ENCODE measurements at places on chromosomes 5 and 9. TPM values are rescaled to one million over a fixed set of nuclear protein-coding genes. Genes with fewer than 3 reads are reported as not detected.
A peak's percentile ranks its signal among the peaks of the same experiment; 100 is the strongest.

Gene VCAN
- 678 TPM for total RNA-seq

GRCh38 chr5:124203303-124203702 lies 543.1 kb downstream of the ZNF608 start:
- no peak for DNase-seq
- H3K27me3 ChIP-seq = no peaks in the 10 kb centered on the region

GRCh38 chr9:14096258-14096922 lies 217.6 kb downstream of the NFIB start:
- peak overlapping the region; percentile 97 for H3K27ac ChIP-seq
- peaks cover 22% of the 10 kb centered on the region for H3K36me3 ChIP-seq
- H3K27me3 ChIP-seq = no peaks in the 10 kb centered on the region
- H3K4me3 ChIP-seq = peak overlapping the region; percentile 43

Gene ACOT12
- not detected for total RNA-seq

Gene HNRNPK
- 696 TPM for total RNA-seq

DNA sequence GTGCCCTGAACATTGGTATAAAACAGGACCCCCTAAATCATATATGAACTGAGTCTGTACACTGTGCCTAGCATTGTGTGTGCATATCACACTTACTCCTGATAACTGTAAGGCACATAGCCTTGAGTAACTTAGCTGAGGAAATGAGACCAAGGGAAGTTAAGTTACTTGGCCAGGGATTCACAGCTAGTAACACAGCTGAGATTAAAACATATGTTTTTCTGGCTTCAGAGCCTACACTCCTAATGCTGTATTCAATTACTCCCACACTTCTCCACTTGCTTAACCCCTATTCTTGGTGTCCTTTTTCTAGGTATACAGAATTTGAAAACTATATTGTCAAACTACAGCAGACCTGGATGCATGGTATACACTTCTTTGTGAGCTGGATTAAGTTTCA lies 12.8 kb downstream of the GHR start:
- no peak overlapping the region for H3K4me3 ChIP-seq
- H3K27me3 ChIP-seq = no peaks in the 10 kb centered on the region
- H3K4me1 ChIP-seq = peaks cover 2% of the 10 kb centered on the region
- H3K36me3 ChIP-seq = no peaks in the 10 kb centered on the region
- no peak for DNase-seq

DNA sequence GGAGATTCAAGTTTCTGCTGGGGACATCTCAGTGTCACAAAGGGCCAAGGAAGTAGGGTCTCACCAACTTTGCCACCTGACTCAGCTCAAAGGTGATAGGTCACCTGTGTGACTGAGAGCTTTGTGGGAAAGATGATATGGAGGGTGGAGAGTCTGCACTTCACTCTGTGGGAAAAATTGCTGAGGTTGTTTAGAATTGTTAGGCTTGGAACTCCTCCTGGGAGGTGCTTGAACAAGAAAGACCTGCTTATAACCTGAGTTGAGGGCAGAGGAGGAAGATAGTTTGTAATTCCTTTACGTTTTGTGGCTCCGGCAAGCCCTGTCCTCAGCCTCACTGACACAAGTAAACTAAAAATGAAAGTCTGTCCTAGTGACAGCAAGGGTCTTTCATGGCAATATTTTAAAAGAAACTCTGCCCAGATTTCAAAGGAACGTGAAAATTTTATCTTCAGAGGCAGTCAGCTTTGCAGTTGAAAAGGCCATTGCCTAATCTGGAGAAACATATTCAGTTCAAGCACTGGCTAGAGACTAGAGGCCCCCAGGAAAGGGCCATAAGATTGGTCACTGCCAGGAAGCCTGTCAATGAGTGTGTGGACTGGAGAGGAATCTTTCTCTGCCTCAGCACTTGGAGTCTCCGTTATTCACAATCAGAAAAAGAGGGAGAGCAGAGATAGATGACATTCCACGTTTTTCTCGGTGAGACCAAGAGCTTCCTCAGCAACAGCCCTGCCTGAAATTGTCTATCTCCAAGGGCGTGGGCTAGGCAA lies 23.2 kb downstream of the PCDHAC2 start:
- peak overlapping the region; percentile 94 for H3K27ac ChIP-seq
- peak overlapping the region; percentile 11 for H3K4me3 ChIP-seq
- peaks cover 67% of the 10 kb centered on the region for H3K4me1 ChIP-seq
- no peaks in the 10 kb centered on the region for H3K36me3 ChIP-seq
- DNase-seq = no peak

Gene EPB41L4B
- total RNA-seq = 5.2 TPM

DNA sequence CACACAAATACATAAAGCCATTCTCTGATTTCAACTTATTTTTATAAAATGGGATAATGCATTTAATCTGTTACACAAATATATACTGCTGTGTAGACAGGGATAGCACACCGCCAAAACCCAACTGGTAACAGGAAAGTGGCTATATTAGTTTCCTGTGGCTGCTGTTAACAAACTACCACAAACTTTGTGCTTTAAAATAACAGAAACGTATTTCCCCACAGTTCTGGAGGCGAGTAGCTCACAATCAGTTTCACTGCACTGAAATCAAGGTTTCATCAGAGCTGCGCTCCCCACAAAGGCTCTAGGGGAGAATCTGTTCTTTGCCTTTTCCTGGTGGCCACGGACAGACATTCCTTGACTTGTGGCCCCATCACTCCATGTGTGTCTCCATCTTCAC lies 94.0 kb downstream of the MLLT3 start:
- no peak overlapping the region for H3K4me3 ChIP-seq
- H3K27ac ChIP-seq = no peak overlapping the region
- no peak for DNase-seq
- H3K27me3 ChIP-seq = no peaks in the 10 kb centered on the region

Gene SPARC
- 2,896 TPM for total RNA-seq

DNA sequence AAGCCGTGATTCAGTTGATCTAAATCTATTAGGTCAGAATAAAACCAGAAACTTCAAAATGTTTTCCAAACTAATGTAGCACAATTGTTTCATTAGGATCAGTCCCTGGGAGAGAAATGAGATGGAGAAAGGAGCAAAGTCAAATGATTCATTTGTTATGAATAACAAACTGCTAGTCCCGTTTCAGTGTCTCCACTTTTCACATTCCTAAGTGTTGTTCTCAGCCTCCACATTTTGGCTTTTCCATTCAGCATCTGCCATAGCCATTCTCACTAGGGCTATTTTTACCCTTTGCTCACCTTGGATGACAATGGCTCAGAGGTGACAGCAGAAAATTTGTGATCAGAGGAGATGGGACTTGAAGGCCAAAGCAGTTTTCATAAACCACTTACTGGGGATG lies 314.1 kb upstream of the KIF2A start:
- H3K27ac ChIP-seq = no peak overlapping the region
- H3K36me3 ChIP-seq = no peaks in the 10 kb centered on the region
- H3K4me1 ChIP-seq = peaks cover 3% of the 10 kb centered on the region
- no peak overlapping the region for H3K4me3 ChIP-seq

GRCh38 chr9:14870090-14870489 lies 40.1 kb downstream of the FREM1 start:
- DNase-seq = no peak
- H3K27me3 ChIP-seq = no peaks in the 10 kb centered on the region
- no peak overlapping the region for H3K4me3 ChIP-seq

DNA sequence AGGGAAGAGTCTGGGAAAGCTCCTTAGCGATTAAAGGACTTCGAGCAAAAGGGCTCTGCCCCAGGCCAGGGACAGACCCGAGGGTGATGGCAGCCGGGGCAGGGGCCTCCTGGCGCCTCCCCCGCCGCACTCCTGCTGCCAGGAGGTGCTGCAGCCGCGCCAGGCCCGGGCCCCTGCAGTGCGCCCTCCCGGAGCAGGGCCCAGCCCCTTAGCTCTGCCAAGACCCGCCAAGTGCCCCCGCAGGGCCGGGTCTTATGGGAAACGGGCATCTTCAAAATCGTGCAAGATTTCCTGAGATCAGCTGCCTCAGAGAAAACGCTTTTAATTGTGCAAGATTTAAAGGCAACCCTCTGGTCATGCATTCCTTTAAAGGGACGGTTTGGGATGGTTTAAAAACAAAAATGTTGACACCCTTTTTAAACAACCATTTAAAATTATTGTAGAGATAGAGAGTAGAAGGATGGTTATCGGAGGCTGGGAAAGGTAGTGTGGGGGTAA lies 52.4 kb downstream of the CDC14B start:
- no peaks in the 10 kb centered on the region for H3K27me3 ChIP-seq
- H3K36me3 ChIP-seq = no peaks in the 10 kb centered on the region

- H3K36me3 ChIP-seq = no peaks in the 10 kb centered on the region
- no peak within 1 kb of the TSS for H3K27ac ChIP-seq
- H3K27me3 ChIP-seq = peaks cover 85% of the 10 kb centered on the region
- H3K4me3 ChIP-seq = peak within 1 kb of the TSS; percentile 74
- no peak for DNase-seq
Observed at GRCh38 chr9:90801241-90801972, at the start of gene SYK. Gene SYK, plus strand, starts transcription at chr9:90801819. Its CDS starts 42,080 bp downstream, at chr9:90843899.

Gene ITGA2
- total RNA-seq = 4.1 TPM

Gene VPS13A
- total RNA-seq = 38.7 TPM

GRCh38 chr5:175683231-175683630 lies 25.4 kb downstream of the HRH2 start:
- no peaks in the 10 kb centered on the region for H3K36me3 ChIP-seq
- no peak overlapping the region for H3K27ac ChIP-seq
- peaks cover 40% of the 10 kb centered on the region for H3K27me3 ChIP-seq
- H3K4me3 ChIP-seq = no peak overlapping the region
- DNase-seq = no peak

Gene GFPT2
- total RNA-seq = 16.3 TPM

DNA sequence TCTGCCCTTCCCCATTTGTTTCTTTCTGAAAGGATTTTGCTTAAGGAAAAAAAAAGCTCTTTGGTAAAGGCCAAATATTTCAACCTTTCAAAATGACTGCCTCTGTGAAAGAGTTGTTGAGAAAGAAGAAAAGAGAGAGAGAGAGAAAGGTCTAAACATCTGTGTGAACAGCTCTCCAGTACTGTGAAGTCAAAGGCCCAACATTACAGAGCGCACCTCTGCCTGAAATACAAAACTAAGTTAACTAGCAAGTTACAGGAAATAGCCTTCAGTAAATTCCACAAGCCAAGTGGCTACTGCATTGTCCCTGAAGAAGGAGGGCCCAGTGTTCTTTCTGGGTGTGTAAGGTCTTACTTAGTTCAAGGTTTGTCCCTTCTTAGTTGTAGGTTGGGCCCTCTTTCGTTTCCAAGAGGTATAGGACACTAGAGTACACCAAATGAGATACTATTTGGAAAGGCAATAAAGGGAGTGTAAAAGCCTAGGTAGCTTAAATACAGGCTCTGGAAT lies 104.4 kb downstream of the THBS4 start:
- H3K27ac ChIP-seq = peak overlapping the region; percentile 63
- H3K4me3 ChIP-seq = no peak overlapping the region
- DNase-seq = no peak
- peaks cover 38% of the 10 kb centered on the region for H3K4me1 ChIP-seq

Gene TOMM5
- total RNA-seq = 87.2 TPM

Gene NR2F1-AS1
- 13.4 TPM for total RNA-seq

Gene ARRDC3
- total RNA-seq = 49.9 TPM

Gene SLC25A48
- total RNA-seq = 1.2 TPM

Gene PCA3
- not detected for total RNA-seq

GRCh38 chr9:101350285-101350684 lies 34.5 kb downstream of the BAAT start:
- H3K27me3 ChIP-seq = peaks cover 37% of the 10 kb centered on the region
- H3K27ac ChIP-seq = no peak overlapping the region
- H3K4me3 ChIP-seq = no peak overlapping the region
- H3K36me3 ChIP-seq = no peaks in the 10 kb centered on the region

DNA sequence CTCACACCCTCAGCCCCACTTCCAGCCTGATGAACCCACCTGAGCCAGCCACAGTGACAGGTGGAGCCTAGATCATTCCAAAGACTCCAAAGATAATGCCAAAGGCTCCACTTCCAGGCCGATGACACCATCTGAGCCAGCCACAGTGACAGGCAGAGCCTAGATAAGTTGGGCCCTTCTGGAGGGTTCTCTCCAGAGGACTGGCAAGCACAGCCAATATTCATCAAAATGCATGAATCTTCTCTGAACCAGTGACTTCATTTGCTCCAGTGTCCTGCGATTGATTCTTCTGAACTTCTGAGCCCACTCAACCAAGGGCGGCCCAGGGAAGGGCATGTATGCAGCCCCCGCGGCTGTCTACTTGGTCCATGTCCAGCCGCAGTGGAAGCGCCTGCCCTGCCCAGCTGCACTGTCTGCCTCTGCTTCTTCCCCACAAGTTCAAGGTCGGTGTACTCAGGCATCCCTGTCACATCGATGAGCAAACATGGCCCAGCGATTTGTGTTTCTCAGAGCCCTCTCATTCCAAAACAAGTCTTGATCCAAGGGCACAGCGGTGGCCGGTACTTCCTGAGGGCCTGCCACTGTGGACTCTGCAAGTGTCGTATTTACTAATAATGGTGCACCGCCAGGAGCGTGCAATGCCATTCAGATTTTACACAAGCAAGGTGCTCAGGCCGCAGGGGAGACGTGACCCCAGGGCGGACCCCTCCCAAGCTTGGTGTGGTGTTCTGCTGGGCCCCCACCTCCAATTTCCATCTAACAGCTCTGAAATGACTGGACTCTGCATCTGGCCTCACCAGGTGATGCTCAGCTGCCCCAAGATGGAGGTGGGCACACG lies 107.0 kb downstream of the VAV2 start:
- H3K27me3 ChIP-seq = no peaks in the 10 kb centered on the region
- H3K36me3 ChIP-seq = no peaks in the 10 kb centered on the region
- H3K27ac ChIP-seq = peak overlapping the region; percentile 76
- no peak for DNase-seq

Gene IGIP
- 2.6 TPM for total RNA-seq

Gene SPINK5
- 19.8 TPM for total RNA-seq

- no peaks in the 10 kb centered on the region for H3K36me3 ChIP-seq
- no peak for DNase-seq
- no peak overlapping the region for H3K4me3 ChIP-seq
- H3K4me1 ChIP-seq = no peaks in the 10 kb centered on the region
- H3K27ac ChIP-seq = no peak overlapping the region
Observed at GRCh38 chr5:159833088-159833487, 83.2 kb upstream of the ADRA1B start.

DNA sequence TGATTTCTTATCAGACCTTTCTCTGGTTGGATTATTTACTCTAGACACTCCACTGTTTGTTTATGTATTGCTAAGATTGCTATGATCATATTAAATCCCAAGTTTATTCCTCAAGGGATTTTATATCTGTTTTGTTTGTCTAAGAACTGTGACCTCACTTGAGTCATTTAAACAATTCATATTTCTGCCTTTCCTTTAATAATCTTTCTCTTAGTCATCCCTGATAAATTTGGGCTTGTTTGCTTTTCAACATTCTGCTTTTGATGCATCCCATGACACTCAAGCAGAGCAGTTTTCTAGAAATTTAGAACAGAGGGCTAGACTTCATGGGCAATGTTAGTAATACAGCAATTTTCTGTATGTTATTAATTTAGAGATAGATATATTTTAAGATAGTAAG lies 231.6 kb upstream of the TNC start:
- DNase-seq = no peak
- H3K4me1 ChIP-seq = peaks cover 12% of the 10 kb centered on the region
- no peaks in the 10 kb centered on the region for H3K36me3 ChIP-seq
- H3K4me3 ChIP-seq = no peak overlapping the region
- no peaks in the 10 kb centered on the region for H3K27me3 ChIP-seq
- no peak overlapping the region for H3K27ac ChIP-seq

Gene SLC25A2
- 1.3 TPM for total RNA-seq

Gene PTGDS
- 58.0 TPM for total RNA-seq

GRCh38 chr5:39197556-39197955 lies 21.8 kb downstream of the FYB1 start:
- no peak for DNase-seq
- H3K4me1 ChIP-seq = peaks cover 78% of the 10 kb centered on the region
- H3K27ac ChIP-seq = peak overlapping the region; percentile 70
- no peaks in the 10 kb centered on the region for H3K27me3 ChIP-seq
- H3K4me3 ChIP-seq = no peak overlapping the region
- H3K36me3 ChIP-seq = no peaks in the 10 kb centered on the region

Data from mesothelial cell of epicardium (in vitro differentiated cells).